ENCODE measurements at places on chromosomes 16 and 17.

- DNase-seq: no peak
Observed at GRCh38 chr17:19426631-19427030, 15.6 kb downstream of the RNF112 start.

DNA sequence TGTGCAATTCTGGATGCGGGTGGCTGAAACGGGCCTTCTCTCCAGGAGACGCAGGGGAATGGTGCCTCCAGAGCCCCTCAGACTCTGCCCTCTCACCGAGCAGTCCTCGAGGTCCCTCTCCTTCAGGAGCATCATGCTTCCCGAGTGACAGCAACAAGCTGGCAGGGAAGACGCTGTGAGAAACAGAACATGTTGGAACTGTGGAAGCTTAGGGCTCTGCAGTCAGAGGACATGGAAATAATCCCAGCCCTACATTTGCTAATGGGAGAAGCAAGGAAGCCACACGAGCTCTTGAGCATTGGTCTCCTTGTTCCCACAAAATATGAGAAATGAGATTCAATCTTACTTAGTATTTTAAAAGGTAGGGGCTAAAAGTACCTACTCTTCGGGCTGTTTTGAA is 115.0 kb downstream of the DYNLRB2 start:
- DNase-seq: no peak

DNA sequence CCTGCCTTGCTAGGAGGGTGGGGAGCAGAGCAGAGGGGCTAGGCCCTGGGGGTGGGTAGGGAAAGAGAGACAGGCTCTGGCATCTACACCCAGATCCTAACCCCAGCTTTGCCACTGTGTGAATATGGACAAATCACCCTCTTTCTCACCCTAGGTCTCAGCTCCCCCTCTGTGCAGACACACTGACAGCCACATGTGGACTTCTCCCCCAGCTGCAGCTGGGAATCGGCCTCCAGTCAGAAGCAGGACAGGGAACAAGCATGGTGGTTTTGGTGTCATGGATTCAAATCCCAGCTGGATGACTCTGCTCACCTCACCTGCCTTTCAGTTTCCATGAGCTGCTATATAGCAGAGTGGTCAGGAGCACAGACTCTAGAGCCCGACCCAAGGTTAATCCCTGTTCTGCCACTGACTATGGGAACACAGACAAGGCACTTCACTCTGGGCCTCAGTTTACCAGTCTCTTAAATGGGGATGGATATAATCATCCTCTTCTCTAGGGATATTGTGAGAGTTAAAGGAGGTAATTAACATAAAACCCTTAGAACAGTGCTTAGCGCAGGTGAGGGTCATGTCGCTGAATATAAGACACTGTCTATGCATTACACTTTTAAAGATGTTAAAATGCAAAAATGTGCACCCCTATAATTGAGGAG is 26.2 kb upstream of the MAP3K14 start:
- DNase-seq: no peak

- DNase-seq: no peak
Observed at GRCh38 chr17:70560471-70560870, 391.1 kb downstream of the KCNJ2 start.

DNA sequence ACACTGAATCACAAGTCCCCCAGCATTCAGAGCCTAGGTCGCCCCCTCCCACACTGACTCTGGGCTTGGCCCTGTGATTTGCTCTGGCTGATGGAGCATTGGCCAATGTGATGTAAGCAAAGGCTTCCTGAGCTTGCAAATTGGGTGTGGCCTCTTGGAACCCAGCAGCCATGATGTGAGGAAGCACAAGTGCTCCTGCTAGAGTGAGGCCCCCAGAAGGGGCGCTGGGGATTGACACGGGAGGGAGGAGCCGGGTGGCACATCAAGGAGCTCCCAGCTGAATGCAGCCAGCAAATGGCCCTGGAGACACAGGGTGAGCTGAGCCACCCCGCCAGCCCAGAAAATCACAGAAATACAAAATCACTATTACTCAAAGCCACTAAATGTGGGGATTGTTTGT is 308.5 kb downstream of the C16orf95 start:
- DNase-seq: no peak

DNA sequence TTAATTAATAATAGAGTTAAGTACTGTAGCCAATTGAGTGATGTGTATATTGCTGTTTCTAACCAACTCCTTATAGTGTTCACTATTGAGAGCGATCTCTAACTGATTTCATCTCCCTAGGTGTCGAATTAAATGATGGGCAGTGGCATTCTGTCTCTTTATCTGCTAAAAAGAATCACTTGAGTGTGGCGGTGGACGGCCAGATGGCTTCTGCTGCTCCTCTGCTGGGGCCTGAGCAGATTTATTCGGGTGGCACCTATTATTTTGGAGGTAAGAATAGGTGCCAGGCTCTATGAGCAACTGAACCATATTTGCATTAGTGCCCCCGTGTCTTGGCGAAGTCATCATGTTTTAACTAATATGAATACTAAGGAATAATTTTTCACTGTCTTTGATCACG is 184.6 kb downstream of the CNTNAP4 start:
- no peak for DNase-seq

- DNase-seq: no peak
Observed at GRCh38 chr16:53884748-53885147, 180.8 kb downstream of the FTO start.

DNA sequence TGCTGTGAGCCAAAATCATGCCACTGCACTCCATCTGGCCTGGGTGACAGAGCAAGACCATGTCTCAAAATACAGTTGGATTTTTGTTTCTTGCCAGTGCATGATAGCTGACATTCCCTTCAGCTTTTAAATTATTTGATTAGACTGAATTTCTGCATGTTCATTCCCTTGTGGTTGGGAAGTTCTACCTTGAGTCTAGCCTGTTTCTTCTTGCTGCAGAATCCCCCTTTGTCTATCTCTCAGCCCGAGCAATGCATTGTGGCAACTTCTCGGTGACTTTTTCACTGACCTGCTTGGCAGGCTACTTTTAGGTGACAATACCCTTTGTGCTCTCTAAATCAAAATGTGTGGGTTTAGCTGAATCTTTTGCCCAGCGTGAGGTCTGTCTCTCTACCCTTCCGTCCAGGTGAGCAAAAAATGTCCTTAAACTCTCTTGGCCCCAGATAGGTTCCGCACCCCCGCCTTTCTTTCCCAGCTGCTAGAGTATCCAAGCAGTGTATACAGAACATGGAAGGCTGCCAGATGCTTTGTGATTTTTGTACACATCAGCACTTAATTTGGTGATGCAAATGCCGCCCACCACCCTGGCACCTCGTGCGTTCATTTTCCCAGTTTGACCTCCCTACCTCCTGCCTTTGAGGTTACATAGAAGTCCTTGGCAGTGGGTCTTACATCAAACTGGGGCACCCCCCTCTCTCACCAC is 130.2 kb downstream of the ABCC6 start:
- DNase-seq: no peak
